ENCODE measurements at places on chromosomes 5 and 9.

GRCh38 chr5:74934949-74935751 lies 69.0 kb upstream of the FAM169A start:
- no peak for DNase-seq

DNA sequence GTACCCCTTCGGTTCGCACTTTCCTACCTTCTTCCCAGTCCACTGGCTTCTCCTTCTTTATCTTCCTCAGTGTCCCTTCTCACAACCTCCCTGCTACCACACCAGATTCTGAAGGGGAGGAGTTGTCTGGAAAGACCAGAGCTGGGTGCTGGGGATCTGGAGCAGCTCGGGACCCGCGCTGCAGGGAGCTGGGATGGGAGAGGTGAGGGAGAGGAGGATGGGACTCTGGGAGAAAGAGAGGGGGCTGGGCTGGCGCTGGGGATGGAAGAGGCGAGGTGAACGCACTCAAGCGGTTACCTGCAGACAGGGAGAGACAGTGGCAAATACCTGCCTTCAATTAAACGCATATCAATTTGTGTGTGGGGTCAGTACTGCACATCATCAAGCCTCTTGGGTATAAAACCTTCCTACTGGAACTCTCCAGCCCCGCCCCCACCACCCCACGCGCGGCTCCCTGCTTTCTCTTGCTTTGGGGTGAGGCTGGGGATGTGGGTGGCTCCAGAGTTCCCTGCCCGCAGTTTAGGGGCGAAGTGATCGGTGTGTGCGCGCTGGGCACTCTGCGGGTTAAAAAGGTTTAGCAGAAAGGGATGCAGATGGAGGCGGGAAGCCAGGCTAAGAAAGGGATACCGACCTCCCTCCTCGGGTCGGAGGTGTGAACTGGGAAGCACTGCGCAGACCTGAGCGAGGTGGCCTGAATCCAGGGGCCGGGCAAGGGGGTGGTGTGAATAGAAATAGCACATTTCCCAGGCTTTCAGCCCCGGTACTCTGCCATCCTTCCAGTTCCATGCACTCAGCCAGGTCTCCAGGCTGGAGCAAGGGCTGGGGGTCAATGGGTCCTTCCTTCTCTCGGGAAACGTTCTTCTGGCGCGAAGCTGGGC lies 977 bp upstream of the PAM start:
- DNase-seq = no peak

DNA sequence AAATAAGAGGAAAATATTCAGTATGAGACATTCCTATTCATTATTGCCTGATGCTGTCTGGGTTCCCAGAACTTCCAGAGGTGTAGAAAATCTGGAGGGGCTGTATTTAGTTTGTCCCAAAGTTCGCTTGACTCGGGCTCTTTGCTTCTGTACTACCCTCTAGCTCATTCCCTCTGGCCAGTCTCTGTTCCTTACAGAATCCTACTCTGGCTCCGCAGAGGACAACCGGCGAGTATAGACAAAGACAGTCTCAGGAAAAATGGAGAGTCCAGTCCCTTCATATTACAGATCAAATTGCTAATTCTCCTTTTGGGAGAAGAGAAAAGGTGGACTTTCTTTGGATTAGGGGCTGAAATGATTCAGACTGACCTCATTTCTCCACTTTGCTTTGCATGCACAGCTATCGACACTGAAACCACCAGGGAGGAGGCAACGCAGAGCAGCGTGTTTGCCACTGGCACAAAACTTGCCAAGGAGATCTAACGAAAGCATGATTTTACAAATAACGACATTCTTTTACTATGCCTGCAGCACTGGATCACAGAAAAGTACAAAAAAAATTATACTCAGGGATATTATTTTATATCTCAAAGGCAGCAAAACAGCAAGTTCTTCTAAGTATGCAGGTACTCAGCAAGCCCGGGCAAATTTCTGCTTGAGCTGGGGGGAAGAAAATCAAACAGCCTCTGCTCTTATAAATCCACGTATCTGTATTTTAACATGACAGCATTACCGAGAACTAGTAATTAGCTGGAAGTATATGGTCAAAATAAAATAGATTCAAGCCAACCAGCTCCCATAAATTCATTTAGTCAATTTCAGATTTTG lies 279.7 kb downstream of the NPR3 start:
- DNase-seq = no peak

DNA sequence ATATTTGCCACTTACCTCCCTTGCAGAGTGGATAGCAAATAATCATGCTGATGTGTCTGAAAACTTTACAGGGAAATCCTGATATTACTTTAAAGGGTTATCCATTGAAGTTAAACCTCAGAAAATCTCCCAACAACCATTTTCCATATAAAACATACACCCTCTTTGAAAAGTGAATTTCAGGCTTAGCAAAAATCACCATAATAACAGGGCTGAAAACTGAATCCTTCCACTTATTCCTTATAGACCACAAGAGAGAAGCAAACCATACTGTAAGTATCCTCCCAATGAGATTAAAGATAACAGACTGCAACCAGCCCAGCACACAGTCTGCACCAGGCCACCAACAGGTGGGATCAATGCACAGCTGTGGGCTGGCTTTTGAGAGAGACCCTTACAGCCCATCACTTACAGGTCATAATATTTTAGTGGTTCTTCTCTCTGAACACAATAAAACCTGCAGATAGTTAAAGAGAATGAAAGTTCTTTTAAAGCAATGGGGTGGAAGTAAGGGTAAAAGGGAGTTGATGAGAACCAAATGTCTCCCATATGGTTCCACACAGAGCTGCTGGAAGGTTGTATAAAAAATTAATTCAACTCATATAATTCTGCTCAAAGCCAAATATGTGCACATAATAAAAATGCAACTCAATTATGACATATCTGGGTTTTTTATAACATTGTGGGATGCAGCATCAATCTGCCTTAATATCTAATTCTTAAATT lies 376.2 kb upstream of the GRAMD2B start:
- DNase-seq = no peak

- no peak for DNase-seq
Measured at GRCh38 chr5:134906811-134907210, 1.9 kb downstream of the PCBD2 start.

DNA sequence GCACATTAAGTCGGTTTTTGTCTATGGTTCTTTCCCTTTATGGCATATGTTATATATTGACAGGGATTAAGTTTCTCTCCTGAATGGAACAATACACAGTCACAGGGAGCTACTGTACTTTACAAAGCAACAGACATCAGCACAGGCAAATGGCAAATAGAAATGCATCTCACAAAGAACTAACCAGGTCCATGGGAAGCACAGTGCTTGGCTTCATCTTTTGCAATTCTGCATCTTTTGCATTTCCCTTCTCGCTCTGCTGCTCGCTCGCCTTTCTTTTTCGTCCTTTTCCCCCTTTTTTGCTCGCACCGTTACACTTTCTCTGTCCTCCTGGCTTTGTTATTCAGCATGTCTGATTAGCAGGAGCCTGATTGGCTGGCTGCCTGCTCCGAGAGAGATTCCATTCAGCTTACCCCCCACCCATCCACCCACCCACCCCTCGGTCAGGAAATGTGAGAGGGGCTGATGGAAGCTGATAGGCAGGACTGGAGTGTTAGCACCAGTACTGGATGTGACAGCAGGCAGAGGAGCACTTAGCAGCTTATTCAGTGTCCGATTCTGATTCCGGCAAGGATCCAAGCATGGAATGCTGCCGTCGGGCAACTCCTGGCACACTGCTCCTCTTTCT lies at the start of gene ADAMTSL1:
TSS of gene ADAMTSL1 (plus strand) at position 502 of the 628 bp plus-strand sequence. CDS start at position 582, 80 bp downstream.
- DNase-seq = no peak

- DNase-seq = no peak
Measured at GRCh38 chr5:138315751-138316278, 15.8 kb downstream of the CDC25C start.

DNA sequence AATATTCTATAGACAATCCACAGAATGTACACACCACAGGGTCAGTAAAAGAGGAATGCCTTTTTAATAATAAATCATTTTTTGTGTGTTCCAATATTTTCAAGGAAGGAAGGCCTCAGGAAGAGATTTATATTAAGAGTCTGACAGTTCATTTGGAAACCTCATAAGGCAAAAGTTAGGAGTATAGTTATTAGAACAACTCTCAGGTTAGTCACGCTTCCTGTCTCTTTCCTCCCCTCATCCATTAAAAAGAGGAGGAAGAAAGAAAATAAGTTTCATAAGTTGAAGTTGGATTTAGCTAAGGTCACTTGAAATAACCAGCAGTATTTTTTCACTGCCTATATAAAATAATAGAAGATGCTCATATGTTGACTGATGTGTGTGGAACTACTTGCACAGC lies 863.2 kb downstream of the PTPRD start:
- DNase-seq = no peak

GRCh38 chr9:90969021-90969675 lies 167.5 kb downstream of the SYK start:
- no peak for DNase-seq

- no peak for DNase-seq
Measured at GRCh38 chr9:115671236-115671962, 482.2 kb upstream of the PAPPA start.

DNA sequence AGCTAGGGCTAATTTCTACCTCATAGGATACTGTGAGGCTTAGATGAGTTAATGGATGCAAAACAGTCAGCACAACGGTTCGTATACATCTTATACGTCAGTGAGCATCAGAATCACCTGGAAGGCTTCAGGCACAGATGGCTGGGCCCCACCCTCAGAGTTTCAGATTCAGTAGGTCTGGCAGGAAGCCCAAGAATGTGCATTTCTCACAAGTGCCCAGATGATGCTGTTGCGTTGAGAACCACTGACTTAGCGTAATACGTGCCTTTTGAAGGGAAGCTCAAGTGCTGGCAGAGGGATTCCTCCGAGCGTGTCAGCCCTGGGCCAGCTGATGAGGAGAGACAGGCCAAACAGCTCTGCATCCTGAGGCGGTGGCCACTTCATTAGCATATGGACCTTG lies 117.1 kb upstream of the WWC1 start:
- DNase-seq = no peak

GRCh38 chr5:31021181-31021624 lies 172.3 kb upstream of the CDH6 start:
- DNase-seq = no peak

DNA sequence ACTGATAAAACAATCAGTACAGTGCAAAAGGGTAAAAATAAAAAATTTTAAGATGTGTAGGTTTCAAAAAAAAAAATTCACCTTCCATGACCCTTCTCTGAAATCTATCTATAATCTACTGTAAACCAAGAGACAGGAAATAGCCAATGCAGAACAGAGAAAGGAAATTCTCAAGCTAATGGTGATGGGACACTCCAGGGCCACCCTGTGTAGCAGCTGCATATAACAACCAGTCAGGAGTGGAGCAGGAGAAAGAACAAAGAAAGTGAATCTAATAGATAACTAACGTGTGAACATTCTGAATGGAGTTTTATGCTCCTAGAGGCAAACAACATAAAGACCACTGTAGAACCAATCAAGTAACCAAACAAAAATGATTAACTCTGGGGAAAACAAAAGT lies 16.6 kb downstream of the SPTLC1 start:
- no peak for DNase-seq

DNA sequence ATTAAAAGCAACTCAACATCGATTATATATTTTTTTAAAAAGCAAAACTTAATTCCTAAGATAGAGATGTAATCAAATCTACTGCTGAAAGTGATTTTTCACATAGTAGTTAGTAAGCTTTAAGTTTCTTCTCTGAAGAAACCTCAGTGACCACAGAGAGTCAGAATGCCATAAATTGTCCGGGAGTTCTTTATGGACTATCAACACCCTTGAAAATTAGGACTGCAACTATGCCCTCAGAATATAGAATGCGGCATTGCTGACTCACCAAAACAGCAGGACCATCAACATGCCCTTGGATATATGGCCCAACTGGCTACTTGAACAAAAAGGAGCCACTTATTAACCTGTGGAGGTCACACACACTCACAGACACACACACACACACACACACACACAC lies 228.9 kb upstream of the SNX2 start:
- DNase-seq = no peak

- no peak for DNase-seq
Measured at GRCh38 chr5:102975045-102975444, 144.9 kb downstream of the GIN1 start.

DNA sequence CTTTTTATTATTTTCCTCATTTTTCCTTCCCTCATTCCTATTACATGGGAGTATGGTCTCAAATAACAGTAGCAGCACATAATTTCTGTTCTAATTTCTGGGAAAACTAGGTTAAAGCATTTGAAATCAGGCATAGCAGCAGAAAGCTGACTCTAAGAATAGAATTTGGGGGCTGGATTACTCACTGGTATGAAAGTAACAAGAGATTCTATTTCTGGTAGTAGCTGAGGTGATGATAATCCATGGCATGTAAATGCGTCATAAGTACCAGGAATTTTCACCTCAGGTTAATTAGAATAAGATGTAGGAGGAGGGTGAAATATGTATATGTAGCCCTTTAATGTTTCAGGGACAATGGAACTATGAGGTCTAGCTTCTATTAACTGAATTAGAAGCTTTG lies 662.0 kb downstream of the PTPRD start:
- DNase-seq = no peak

- no peak for DNase-seq
Measured at GRCh38 chr5:758698-759053, 25.9 kb downstream of the ZDHHC11B start.

- DNase-seq = no peak
Measured at GRCh38 chr5:140575309-140575708, 10.7 kb downstream of the SLC35A4 start.

DNA sequence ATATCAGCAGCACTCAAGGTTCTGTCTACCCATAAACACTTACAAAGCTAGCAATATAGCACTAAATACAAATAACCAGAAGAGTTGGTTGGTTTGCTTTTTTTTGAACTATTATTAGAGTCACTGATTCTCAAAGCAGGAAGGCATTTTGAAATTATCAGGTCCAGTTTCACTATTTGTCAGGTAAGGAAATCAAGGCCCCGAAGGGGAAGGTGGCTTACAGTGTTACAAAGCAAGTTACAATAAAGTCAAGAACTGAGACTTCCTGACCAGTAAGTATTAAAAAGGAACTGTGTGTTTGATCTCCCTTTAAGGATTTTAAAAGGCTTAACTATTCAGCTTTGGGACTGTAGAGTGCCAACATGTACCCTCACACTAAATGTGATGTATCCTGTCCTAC lies 10.8 kb downstream of the C5orf15 start:
- no peak for DNase-seq

DNA sequence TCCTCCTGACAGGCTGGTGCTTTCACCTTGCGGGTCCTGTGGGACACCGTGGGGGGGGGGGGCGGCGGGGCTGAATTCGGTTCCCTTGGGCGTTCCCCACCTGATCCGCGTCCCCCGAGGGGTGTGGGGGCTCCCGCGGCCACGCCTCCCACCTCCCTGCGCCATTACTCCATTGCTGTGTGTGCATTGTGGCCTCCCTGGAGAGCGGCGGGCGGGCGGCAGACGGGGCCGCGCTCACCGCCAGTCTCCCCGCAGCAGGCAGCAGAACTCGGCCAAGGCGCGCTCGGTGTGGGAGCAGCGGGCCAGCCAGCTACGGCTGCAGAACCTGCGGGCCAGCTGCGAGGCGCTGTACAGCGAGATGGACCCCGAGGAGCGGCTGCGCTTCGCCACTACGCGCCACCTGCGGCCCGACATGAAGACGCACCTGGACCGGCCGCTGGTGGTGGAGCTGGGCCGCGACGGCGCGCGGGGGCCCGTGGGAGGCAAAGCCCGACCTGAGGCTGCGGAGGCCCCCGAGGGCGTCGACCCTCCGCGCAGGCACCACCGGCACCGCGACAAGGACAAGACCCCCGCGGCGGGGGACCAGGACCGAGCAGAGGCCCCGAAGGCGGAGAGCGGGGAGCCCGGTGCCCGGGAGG lies 145.3 kb downstream of the CACNA1B start:
- no peak for DNase-seq
